NCI-H187 (cell line): ENCODE measurements at places on chromosomes 7 and 10.
A peak's percentile ranks its signal among the peaks of the same experiment; 100 is the strongest.

- no peak for DNase-seq
These were observed 17.2 kb downstream of the CRHR2 start for GRCh38 chr7:30665043-30665442.

GRCh38 chr7:50315739-50316671, 11.5 kb downstream of the IKZF1 start:
- DNase-seq = peak; percentile 46

DNA sequence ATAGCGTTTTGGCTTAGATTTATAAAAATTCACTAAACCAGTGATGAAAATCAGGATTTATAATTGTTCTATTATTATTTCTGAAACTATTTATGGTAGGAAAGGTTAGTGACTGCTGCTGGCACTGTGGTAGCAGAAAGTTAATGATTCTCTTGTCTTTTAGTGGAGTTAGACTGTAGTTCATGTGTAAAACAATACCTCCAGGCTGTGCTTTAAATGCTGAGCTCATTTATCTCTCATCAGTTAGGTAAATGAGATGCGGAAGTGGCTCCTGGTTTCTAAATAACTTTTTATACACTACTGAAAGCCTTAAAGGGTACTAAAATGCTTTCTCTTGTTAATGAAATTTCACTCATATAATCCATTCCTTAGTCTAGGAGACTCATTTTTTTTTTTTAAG, 326.8 kb upstream of the POT1 start:
- DNase-seq = no peak

GRCh38 chr10:43943119-43943817, 294.6 kb upstream of the ZNF32 start:
- no peak for DNase-seq

DNA sequence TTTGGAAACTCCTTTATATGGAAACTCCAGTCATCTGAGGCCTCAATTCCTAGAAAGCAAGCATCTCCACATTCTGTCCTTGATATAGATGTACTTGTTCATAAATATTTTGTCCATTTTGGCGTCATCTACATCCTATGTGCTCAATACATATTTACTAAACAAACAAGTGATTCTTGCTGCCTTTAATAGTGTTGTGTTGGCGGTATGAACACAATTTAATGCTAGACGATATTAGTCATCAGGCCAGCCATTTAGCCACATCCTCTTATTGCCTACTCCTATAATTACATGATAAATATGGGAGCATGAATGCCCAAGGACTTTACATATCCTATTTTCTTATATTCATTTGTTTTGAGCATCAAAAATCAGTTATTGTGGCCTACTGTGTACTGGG, 18.5 kb upstream of the IFRD1 start:
- no peak for DNase-seq

DNA sequence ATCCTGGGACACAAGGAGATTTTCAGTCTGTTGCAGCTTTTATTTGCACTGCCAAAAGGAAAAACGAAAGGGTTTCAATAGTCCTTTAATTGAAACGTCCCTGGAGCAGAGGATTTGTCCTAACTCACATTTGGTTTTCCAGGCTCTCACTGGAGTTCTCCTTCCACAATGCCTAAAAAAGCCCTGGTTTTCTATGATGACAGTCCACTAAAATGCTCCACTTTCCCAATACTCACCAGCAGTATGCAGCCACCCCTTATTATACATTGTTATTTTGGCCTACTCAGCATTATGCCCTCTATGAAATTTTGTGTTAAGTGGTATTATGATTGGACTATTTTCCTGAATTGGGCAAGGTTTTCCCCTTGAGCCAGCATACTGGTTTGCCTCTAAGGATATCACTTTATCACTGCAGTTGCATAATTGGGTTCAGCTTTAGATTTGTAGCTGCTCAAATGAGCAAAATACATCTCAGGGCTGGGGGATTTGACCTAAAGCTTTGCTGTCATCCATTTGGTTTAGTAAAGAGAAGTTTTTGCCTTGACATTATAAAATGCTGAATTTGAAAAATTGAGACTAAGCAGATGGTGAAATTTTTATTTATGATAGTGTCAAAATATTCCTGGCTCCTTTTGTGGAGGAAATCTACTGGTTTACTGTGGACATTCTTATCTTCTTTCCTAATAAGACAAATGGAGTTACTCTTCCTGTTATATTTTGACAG, 239.2 kb downstream of the RNLS start:
- DNase-seq = no peak

DNA sequence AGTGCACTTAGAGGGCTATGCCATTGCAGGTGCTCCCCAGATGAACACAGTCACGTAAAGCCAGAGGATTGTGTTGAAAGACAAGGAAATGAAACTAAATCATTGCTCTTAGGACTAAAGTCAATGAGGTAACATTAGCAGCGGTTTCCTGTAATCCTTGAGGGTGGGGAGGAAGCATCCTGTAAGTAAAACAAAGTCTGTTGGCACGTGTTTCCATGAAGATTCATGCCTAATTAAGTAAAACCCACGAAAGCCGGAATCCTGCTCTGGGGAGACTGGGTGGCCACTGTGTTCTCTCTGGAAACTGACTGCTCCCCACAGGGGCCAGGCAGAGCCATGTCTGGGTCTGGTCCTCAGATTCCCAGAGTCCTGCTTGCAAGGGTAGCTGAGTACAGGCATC, 18.3 kb downstream of the STEAP1B start:
- DNase-seq = no peak

GRCh38 chr7:33183504-33183903, 54.1 kb downstream of the BBS9 start:
- no peak for DNase-seq

DNA sequence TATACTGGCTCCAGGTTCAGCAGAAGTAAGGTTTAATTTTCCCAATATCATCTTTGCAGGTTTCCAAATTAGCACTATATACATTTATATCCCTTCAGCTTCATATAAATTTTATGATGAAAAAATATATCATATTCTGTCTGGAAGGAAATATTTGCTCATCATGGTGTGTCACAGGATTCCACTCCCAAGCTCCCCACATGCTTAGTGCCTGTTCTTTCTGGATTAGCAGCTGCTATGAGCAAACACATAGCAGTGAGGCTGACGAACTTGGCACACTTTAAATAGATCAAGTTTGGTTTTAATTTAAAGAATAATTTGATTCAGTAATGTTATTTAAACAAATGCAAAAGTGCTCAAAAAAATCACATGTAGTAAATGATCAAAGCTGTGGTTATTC, 251.9 kb downstream of the AGMO start:
- DNase-seq = no peak
